ENCODE measurements at places on chromosomes 2 and 18. TPM values are rescaled to one million over a fixed set of nuclear protein-coding genes. Genes with fewer than 3 reads are reported as not detected.

DNA sequence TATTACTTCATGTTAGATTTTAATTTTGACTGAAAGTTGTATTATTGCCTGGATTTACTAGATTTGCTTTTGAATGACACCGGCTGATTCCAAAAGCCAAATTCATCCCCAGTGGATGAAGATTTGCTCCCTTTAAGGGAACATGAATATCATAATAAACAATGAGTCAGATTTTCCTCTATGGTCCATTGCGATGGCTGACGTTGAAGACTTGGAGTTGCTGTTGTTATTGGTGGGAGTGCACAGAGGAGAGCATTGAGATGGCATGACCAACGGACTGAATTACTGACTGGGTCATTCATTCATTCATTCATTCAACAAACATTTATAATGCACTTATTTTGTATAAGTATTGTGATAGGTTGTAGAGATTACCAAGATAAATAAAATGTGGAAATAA, 33.4 kb upstream of the LYPD1 start:
- DNase-seq, result no peak

The DAW1 gene
- not detected for total RNA-seq

DNA sequence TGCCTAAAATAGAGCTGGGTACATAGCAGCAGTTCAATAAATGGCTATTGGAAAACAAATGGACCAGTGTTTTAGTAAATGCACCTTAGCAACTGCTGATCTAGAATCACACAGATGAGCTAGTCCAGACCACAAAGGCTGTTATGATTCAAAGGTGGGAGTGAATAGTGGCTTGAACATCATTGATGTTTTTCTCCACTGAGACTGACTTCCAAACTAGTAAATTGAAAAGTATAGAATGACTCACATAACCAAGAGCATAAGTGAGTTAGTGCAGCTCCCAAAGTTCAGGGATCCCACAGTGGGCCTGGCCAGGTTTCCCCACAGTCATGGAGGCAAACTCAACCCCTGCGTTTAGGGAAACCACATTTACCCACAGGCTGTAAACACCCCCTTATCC, 106.7 kb upstream of the YPEL5 start:
- no peak for DNase-seq

DNA sequence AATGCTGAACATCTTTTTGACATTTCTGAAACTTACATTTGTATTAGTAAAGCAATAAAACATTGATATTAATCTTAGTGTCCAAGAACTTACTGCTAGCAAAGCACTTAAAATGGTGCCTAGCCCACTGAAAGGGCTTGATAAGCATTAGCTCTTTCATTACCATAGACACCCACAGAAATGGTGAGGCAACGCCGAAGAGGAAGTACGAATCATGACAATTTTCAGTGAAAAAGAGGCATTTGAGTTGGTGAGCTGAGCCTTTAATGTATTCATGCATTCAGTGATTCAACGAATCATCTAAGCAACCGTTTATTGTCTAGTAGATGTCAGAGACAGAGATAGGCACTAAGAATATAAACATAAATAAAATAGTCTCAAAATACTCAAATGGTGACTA, 101.1 kb downstream of the PIGN start:
- no peak for DNase-seq

- no peak for DNase-seq
Observed at GRCh38 chr2:143844986-143845385, 674.9 kb downstream of the ZEB2 start.

GRCh38 chr2:100752628-100753333, 67.2 kb upstream of the NPAS2 start:
- no peak for DNase-seq

DNA sequence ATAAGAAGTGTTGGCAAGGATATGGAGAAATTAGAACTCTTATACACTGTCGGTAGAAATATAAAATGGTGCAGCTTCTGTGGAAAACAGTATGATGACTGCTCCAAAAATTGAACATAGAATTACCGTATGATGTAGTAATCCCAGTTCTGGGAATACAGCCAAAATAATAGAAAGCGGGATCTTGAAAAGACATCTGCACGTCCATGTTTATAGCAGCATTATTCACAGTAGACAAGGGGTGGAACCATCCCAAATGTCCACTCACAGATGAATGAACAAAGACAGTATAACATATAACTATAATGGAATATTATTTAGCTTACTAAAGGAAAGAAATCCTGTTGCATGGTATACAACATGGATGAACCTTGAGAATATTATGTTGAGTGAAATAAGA, 257.7 kb downstream of the TDRD15 start:
- DNase-seq, result no peak

- no peak for DNase-seq
Observed at GRCh38 chr2:67627456-67628207, 230.5 kb downstream of the ETAA1 start.

DNA sequence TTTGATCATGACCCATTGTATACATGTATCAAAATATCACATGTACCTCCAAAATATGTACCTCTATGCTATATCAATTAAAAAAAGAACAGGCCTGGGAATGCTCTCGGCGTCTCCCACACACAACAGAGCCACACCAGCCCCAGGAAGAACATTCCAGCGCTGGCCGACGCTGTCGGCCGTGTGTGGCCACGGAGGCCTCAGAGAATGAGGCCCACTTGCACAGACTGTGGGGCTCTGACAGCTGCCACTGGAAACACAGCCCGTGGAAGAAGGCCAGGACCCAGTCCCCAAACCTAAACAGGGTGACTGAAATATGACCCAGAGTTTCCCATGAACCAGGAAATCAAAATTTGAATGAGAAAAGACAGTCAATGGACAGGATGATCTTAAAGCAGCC, 69.7 kb downstream of the EIPR1 start:
- no peak for DNase-seq

DNA sequence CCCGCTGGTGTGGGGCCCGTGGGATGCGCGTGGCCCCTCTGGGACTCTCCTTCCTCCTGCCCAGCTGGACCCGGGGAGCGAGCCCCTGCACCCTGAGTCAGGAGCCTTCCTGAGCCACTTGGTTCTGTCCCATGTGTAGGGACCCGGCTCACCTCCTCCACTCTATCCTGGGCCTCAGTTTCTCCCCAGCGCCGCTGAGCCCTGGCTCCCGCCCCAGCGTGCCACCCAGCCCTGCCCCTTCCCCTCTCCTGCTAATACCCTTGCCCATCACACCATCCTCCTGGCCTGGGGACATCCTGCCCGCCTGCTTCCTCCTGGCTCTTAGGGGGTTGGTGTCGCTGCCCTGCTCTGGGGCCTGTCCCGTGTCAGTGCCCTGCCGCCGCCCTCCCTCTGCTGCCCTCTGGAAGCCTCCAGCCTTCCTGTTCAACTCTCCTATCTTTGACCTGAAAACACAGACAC, 24.8 kb downstream of the GPC1 start:
- peak; percentile 61 for DNase-seq

The CCDC138 gene
- total RNA-seq, result 3.1 TPM

DNA sequence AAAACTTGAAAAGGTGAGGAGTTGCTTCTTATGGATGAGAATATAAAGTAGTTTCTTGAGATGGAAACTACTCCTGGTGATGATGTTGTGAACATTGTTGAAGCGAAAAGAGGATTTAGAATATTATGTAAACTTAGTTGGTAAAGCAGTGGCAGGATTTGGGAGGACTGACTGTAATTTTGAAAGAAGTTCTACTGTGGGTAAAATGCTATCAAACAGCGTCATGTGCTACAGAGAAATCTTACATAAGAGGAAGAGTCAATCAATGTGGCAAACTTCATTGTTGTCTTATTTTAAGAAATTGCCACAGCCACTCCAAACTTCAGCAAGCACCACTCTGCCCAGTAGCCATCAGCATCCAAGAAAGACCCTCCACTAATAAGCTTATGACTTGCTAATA, 112.9 kb upstream of the ZEB2 start:
- DNase-seq, result no peak

The CD28 gene
- 0.82 TPM for total RNA-seq

DNA sequence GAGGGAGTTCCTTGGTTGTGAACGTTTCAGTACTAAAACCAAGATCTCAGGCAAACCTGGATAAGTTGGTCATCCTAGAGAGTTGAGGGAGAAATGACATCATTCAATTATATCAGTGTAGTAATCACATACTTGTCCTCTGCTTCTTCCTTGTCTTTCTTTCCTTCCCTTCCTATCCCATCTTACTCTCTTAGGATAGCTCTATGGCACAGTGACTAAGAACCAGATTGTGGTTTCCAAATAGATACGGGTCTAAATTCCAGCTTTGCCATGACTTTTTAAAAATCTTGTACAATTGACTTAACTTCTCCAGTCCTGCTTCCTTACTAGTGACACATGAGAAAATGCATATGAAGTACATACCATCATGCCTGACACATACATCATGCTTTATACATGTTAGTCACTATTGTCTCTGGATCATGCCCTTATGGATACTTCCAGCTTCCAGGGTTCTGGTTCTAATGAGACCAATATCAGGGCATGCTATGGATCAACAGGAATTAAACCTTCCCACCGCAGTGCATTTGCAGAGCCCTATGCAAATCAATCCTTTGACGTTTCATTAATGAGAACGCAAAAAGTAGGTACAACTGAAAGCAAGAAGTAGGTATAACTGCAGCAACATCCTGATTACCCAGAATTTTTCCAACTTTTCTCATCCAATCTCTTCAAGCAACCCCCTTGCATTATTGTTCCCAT, 168.0 kb upstream of the KLF7 start:
- no peak for DNase-seq

The MYO5B gene
- total RNA-seq, result 3.0 TPM

GRCh38 chr2:106174056-106174455, 20.0 kb downstream of the UXS1 start:
- DNase-seq, result no peak

The C2orf78 gene
- not detected for total RNA-seq

GRCh38 chr2:12560618-12561017, 156.1 kb upstream of the TRIB2 start:
- no peak for DNase-seq

The FAM237A gene
- total RNA-seq, result not detected

The PLEKHH2 gene
- total RNA-seq, result 51.9 TPM

The SDC1 gene
- not detected for total RNA-seq

DNA sequence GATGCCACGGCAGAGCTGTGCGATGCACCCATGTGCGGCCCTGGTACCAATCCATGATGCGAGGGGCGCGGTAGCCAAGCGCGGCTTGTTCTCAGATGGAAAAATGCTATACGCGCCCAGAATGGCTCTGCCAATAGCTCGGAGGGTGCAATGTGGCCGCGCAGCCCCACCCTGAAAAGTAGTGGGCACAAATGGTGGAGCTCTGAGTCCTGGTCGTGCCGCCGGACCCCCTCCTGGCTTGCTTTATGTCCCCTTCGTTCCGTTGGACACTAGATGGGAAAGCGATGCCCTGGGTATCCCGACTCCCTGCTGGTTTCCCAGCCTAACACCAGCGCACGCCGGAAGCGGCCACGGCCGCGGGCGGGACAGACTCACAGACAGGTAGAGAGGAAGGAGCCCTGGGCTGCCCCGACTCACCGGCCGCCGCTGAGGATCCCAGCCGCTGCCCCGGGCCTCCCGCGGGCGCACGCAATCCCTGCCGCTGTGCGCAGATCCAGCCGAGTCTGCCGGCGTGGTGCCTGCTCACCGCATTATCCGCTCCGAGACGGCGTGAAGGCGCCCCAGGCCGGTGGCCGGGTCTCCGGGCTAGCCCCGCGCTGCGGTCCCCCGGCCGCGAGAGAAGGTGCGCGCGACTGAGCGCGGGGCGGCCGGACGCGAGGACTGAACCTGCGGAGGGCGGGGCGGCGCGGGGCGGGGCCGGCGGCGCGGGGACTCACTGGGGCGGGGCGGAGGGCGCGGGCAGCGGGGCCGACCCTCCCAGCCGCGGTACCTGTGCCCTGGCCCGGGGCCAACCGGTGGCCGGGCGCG, at the start of gene CDC42EP3:
Gene CDC42EP3 (minus strand): TSS at position 634 of the 807 bp plus-strand sequence. CDS start 25,055 bp downstream, outside the sequence.
- peak; percentile 78 for DNase-seq

DNA sequence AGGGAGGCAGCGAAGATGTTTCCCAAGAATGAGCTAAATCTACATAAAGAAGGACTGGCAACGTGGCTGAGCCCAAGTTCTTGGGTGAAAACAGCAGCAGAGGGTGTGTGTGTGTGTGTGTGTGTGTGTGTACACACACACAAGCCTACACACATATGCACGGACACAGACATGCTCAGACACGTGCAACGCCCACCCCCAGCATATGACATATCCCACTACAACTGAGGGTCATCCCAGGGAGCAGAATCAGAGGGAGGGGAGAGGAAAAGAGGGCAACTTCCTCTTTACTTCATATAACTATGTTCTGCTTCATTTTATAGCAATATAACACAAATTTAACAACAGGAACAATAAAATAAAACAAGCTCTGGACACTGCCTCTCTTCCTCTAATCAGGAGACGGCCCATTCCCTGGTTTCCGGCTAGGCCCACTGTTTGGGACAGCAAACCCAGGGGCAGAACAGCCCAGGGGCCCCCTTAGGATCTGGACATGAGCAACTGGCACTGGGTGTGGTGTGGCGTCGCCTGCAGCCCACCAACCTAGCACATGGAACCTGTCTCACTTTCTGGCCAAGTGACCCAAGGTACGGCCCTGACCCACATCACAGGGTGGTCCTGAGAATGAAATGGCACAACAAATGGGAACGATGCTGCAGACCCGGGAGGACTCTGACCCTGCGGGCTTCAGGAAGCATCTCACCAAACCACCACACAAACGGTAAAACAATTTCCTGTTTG, 25.0 kb downstream of the FAM178B start:
- peak; percentile 46 for DNase-seq

- DNase-seq, result no peak
Observed at GRCh38 chr2:127735537-127736399, 34.5 kb downstream of the SFT2D3 start.

The RMDN2 gene
- 10.7 TPM for total RNA-seq

GRCh38 chr2:25221579-25221978, 53.2 kb upstream of the POMC start:
- DNase-seq, result no peak

All from sigmoid colon (tissue), 7 donors.